Stimulated activated CD4-positive, alpha-beta T cell treated with anti-CD3 and anti-CD28 coated beads, TNF-alpha, amount 100 ng/mL, for 24 hours (primary cell): ENCODE measurements at places on chromosomes 13 and 19.

- no peak for DNase-seq
Measured at GRCh38 chr13:20332361-20333096, 100.4 kb upstream of the GJB6 start.

DNA sequence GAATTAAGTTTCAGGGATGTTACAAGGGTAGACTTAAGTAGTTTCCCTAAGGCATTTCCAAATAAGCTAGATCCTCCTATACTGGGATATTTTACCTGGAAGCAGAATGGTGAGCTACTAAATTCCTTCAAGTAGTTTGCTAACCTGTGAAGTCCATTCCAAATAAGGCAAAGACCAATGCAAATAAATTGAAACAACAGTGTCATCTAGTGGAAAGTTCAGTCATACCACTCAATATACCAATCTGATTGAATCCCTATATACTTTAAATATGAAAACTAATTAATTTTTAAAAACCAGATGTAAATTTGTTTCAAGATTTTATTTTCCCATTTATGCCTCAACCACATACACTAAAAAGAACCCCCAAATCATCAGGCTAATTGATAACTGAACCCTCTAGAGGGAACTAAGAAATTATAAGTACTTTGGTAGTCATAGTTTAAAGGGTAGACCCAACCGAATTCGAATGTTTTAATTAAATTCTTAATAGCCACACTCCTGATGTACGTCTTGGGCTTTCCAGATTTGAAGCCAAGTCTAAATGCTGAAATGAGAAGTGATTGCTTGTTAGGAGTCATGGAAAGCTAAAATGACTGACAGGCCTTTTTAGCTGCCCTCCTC is 223.7 kb downstream of the TBC1D4 start:
- no peak for DNase-seq

GRCh38 chr13:45356966-45357672 is 16.1 kb upstream of the TPT1 start:
- DNase-seq = no peak

- DNase-seq = no peak
Measured at GRCh38 chr19:41401483-41401882, 3.9 kb downstream of the BCKDHA start.

DNA sequence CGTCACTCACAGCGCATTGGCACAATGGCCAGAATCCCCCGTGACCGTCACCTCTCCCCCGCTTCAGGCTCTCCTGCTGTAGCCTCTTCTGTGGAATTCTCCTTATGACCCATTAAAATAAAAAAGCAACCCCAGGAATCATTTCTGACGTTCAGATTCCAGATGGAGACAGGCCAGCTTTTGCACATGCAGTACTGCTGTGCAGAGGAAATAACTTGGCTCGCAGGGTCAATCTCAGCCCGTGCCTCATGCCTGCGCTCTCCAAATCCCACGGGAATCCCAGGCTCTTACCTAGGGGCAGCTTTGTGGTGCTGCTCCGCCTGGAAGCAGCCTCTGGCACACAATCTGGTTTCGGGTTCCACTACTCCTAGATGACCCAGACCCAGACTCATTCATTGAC is 32.7 kb upstream of the SOX1 start:
- DNase-seq = no peak

DNA sequence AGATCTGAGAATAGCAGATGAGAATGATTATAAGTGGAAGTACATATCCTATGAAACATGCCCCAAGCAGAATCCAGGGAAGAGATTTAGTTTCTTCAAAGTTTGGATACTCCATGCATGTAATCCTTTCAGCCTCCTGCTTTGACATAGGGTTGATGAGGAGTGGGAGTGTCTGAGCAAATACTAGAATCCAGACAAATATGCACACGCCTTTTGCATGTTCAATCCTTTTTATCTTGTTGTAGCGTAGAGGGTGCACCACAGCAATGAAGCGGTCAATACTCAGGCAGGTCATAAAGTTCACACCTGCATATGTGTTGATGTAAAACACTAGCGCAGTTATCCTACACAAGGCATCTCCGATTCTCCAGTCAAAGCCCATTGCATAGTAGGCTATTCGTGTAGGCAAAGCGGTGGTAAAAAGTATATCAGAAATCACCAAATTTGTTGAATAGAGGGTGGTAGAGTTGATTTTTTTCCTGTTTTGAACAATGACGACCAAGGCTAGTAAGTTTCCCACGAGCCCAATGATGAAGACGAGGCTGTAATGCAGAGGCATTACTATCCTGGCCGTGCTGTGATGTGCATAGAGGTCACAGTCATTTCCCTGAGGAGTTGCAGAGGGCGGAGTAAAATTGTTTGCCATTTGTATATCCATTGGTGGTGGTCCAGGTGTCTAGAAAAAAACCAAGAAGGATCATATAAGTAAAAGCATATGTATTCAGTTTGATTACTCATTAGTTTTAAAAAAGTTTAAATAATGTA is 11.5 kb downstream of the GPR183 start:
- DNase-seq = no peak

GRCh38 chr13:98050041-98050466 is 92.8 kb upstream of the FARP1 start:
- DNase-seq = no peak

DNA sequence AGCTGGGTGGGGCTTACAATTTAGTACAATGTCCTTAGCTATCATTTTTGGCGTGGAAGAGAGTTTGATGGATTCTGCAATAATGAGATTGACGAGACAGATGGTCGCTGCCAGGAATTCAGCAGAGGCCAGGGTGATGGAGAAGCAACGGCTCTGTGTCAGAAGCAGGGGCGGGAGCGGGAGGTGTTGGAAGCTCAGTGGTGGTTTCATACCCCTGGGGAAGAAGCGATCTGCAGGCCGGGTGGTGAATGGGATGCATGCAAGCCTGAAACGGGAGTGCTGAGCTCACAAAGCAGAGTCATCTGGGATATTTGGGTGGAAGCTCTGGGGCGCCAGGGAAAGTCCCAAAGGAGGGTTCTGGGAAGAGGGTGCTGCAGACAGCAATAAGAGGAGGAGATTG is 370.8 kb downstream of the ZNF536 start:
- DNase-seq = no peak

DNA sequence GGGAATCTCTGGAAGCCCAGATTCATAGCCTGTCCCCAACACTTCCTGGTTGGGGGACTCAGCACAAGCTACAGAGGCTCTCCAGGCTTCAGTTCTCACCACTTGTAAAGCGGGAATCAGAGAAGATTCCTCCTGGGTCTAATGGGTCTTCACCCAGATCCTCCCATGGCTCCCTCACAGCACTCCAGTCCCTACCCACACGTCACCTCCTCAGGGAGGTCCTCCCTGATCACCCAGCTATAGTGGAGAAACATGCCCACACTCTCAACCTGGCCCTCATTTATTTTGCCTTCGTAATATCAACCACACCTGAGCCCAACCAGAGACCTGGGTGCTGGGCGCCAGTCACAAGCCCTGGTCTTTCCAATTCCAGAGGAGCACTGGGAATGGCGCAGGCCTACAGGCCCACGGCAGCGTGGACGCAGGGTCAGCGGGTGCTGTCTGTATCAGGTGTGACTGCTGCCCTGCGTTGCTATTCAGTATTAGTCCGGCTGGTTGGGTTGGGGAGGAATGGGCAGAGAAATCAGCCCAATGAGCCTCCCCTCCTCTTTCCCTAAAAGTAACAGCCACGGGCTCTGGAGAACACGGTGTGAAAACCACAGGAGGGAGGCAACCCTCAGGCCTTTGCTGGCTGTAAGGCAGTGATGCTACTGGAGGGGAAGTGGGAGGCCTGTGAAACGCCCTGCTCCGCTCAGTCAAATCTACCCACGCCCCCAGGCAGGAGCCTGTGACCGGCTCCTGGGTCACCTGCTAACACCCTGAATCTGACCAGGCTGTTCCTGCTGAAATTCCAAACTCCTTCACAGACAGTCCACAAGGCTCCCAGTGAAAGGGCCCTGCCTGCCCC is 5.2 kb downstream of the AKT2 start:
- no peak for DNase-seq

DNA sequence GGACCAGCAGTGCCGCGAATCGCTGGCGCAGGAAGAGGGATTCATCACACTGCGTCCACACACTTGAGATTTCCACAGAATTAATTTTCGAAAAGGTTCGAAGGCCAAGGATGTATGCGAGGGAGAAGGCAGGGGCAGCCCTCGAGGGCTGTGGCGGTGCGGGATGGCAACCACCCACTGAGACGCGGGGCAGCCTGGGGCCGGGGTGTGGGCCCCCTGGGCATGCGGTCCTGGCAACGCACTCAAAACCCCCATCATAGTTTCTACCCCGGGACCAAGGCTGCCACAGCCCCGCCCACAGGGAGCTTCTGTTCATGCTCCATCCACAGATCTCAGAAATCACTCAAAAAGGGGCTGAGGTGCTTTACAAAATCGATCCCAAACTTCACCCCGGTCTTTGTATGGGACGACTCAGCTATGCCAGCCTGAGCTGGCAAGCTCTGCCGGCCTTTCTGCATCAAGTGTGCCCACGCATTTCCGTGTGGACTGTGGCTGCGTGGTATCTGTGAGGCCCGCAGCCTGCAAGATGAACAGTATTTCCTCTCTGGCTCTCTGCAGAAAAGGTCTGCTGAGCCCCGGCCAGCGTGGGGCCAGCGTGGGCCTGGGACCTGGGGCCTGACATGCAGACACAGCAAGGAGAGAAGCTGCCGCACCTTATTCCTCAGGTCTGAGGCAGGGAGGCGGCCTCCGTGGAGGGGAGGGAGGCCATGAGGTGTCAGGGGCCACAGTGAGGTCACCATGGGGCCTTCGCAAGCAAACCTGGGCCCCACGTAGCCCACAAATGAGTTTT is 19.2 kb downstream of the ZNF787 start:
- no peak for DNase-seq

GRCh38 chr19:12984143-12984627 is 11.1 kb upstream of the NFIX start:
- no peak for DNase-seq

DNA sequence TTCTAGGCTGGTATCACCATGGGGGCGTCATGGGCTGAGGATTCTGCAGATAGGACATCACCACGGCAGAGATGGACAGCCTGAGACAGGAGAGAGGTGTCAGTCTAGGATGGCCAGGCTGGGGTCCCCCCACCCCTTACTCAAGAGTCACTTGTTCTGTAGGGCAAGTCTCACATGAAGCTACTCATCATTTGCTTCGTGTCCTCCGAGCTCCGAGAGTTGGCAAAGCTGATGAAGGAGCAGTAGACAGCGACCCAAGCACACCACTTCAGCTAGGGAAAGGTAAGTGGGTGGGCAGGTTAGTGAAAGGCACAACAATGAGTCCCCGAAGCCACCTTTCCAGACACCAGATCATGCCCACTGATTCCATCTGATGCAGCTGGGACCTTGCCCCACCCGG is 1.7 kb downstream of the WDR83 start:
- DNase-seq = no peak
